ENCODE measurements at places on chromosomes 2 and 18.

DNA sequence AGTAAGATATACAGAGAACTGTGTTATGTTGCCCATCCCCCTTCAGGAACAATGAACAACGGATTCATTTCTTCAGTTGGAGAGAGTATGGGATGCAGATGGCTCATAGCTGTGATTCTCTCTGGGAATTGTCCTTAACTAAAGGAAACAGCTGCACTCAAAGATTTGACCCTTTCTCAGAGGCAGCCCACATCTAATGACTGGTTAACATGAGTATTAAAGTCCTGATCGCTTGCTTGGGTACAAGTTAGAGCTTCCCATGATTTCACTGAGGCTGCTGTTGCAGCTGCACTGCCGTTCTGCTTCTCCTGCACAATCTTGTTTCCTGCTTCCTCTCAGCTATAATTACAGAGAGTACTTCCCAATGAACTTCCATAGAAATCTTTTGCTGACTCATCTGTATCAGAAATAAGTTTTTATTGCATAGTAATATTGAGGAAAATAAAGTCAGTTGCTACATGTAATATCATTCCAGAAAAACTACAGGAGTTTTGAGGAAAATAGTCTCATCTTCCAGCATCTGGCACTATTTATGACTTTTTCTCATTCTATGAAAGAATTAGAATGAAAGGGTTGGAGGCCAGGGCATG lies 12.8 kb upstream of the SCN9A start:
- H3K27ac ChIP-seq, result no peak overlapping the region
- H3K4me3 ChIP-seq, result no peak overlapping the region
- no peaks in the 10 kb centered on the region for H3K4me1 ChIP-seq
- H3K27me3 ChIP-seq, result no peaks in the 10 kb centered on the region
- H3K36me3 ChIP-seq, result no peaks in the 10 kb centered on the region

- no peak overlapping the region for H3K27ac ChIP-seq
- H3K36me3 ChIP-seq, result no peaks in the 10 kb centered on the region
- no peak for DNase-seq
- no peak overlapping the region for H3K4me3 ChIP-seq
Observed at GRCh38 chr2:240914645-240915525, 8.7 kb downstream of the CROCC2 start.

GRCh38 chr2:134217351-134217750 lies 36.5 kb upstream of the MGAT5 start:
- H3K4me3 ChIP-seq, result no peak overlapping the region
- no peak overlapping the region for H3K27ac ChIP-seq

DNA sequence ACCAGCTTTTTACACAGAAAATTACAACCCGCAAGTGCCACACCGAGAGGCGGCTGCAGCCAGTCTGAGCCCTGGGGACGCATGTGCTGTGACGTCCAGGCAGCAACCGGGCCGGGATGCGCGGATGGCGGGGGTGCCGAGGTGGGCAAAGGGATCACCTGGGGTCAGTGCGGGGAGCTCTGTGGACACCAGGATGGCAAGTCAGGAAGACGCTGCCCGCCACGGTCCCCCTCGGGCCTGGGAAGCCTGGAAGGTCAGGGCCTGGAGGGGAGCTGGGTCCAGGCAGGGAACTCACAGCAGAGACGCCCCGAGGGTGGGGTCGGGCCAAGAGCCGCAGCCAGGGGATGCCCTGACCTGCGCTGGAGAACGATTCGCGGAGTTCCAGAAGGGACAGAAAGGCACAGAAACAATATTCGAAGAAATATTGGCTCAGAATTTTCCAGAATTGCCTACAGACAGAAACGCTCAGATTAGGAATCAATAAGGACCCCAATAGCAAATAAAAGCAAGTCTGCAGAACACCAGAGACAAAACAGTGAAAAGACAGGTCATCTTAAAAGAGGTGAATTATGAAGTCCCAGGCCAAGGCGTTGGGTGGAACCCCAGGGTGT lies 11.7 kb upstream of the KIF1A start:
- no peak overlapping the region for H3K27ac ChIP-seq
- no peaks in the 10 kb centered on the region for H3K27me3 ChIP-seq
- no peaks in the 10 kb centered on the region for H3K4me1 ChIP-seq
- H3K36me3 ChIP-seq, result no peaks in the 10 kb centered on the region

DNA sequence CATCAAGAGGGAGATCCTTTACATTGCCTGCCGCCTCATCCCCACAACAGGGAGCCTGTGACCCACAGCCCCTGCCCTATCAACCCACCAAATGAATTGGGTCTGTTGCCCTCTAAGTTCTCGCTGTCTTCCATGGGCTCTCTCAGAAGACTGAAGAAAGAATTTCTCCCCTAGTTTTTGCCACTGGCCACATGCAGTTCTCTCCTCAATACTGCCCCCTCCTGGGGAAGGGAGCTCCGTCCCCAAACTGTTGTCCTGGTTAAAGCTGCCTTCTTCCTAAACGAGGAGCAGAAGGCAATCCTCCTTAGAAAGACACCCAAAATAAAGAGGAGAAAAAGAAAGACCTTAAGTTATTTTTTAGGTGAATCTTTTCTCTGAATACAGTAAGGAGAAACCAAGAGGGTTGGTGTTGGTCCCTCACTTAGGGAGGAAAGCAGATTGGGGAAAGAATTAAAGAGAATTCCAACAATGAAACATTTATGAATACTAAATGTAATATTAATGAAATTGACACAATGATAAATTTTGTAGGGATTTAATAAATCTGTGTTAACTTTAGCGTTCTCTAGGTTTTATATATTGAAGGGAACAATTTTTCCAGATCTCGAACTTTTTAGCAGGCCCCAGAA lies 31.1 kb upstream of the SATB2 start:
- no peak overlapping the region for H3K27ac ChIP-seq
- no peaks in the 10 kb centered on the region for H3K27me3 ChIP-seq
- H3K4me1 ChIP-seq, result no peaks in the 10 kb centered on the region
